ENCODE measurements at places on chromosomes 4 and X.

- ATAC-seq, result no peak
Observed at GRCh38 chr4:169999923-170000322, 26.3 kb downstream of the MFAP3L start.

DNA sequence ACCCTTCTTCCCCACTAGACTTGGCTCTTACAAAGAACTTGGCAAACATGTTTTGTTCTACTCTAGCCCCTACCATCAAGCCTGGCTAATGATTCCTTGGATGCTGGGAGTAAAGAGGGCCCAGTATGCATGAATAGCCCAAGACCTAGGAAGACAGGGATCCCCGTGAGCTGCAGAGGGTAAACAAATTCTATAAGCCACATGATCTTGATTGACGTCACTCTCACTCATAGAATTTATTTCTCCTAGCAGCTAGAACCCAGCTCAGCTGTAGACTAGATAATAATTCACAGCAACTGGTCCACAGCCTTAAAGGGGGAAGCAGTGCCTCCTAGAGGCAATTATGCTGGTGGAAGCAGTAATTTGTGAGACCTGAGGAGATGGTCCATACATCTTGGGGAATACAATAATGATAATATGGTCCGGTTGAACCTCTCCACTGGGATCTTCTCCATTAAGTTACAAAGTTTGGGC lies 16.1 kb upstream of the USO1 start:
- ATAC-seq, result no peak

DNA sequence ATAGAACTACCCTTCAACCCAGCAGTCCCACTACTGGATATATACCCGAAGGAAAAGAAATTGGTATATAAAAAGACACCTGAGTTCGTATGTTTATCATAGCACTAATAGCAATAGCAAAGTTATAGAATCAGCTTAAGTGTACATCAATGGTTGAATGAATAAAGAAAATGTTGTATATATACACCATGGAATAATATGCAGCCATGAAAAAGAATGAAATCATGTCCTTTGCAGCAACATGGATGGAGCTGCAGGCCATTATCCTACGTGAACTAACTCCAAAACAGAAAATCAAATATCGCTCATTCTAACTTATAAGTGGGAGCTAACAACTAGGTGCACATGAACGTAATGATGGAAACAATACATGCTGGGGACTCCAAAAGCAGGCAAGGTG lies 143.5 kb upstream of the GK2 start:
- ATAC-seq, result no peak

GRCh38 chr4:28225050-28225449 lies 1364.4 kb downstream of the STIM2 start:
- no peak for ATAC-seq

- no peak for ATAC-seq
Observed at GRCh38 chr4:158793021-158793420, 24.2 kb downstream of the FNIP2 start.

DNA sequence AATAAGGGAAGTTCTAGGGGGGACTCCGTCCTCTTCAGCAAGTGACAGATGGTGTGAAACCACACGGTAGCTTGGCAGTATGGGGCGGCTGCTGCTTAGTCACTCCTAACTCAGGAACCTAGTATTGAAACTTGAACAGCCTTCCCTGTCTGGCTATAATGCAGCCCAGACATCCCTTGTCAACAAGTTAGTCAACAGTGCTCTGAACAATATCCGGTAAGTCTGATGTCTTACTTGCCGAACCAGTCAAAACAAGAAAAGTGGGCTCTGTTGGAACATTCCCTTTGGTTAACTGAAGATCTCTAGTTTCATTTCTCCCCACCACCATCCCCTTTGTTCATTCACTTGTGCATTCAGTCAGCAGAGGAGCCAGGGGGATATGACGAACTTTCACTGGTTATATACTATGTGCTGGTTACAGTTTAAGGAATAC lies 18.7 kb upstream of the CXCL13 start:
- peak; percentile 96 for ATAC-seq

DNA sequence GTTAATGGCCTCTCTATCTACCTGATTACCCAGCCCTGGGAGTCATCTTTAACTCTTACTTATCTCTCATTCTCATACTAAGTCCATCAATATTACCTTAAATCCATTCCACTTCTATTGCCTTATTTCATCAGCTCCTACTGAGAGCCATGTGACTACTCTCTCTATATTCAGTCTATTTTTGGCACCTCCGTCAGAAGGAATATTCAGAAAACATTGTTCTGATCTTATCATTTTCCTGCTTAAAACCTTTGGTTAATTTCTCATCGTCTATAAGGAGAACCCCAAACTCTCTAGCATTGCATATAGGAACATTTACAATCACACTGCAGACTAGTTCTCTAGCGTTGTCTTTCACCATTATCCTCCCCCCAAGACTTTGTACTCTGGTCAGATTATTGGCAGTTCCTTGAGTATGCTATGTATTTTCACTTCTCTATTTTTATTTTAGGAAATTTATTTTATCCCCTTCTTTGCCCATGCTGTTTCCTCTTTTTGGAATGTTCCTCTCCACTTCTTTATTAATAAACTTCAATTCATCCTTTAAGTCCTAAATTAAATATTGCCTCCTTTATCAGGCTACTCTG lies 13.7 kb upstream of the AMMECR1 start:
- ATAC-seq, result no peak

DNA sequence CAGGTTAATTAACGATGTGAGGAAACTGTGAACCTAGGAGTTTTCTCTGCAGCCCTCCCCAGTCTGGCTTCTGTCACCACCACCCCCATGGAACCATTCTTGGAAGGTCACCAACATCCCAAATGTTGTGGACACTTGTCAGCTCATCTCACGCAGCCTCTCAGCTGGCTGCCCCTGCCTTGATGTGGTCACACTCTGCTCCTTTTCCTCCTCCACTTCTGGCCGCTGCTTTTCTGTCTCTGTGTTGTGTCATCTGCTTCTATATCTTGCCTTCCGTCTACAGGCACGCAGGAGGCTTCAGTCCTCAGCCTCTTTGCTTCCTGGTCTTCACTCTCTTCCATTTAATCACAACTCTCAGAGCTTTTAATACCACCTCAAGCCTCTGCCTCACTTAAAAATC lies 371.5 kb upstream of the SLIT2 start:
- ATAC-seq, result no peak

GRCh38 chr4:45062935-45063545 lies 336.7 kb upstream of the GNPDA2 start:
- no peak for ATAC-seq

DNA sequence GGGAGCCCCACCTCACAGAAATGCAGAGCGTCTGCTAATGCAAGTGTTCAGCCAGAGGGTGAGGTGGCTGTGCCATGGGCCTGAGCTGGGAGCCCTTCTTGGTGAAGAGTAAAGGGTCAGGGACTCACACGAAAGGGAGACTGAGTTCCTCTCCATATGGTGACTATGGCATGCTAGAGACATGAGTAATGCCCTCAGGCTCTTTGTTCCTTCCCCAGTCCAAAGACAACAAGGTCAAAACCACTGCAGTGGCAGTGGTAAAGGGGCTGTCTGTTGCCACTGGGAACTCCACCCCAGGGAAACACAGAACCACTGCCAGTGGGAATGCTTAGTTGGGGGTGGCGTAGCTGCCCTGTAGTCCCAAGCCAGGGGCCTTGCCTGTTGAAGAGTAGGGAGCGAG lies 22.4 kb downstream of the RAB40AL start:
- ATAC-seq, result no peak

DNA sequence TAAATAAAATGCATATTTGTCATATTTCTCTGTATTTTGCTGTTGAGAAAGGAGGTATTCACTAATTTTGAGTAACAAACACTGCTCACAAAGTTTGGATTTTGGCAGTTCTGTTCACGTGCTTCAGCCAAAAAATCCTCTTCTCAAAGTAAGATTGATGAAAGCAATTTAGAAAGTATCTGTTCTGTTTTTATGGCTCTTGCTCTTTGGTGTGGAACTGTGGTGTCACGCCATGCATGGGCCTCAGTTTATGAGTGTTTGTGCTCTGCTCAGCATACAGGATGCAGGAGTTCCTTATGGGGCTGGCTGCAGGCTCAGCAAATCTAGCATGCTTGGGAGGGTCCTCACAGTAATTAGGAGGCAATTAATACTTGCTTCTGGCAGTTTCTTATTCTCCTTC lies 3.3 kb downstream of the HTT start:
- ATAC-seq, result no peak

DNA sequence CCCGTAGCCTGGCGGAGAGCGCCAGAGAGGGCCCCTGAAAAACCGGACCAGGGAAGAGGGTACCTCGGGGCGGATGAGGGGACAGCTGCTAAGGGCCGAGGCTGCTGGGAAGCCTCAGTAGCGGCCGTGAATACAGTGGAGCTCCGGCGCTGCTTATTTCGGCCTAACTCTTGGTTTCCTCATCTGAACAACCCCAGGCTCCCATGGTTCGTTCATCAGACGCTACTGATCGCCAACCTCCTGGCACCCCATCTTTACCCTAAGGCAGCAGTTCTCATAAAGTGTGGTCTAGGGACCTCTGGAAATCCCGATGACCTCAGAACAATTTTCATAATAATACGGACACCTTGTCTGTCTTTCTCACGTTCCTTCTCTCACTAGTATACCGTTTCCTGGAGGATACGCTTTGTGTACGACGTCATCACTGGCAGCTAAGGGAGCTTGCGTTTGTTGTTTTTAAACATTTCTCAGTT lies 645 bp upstream of the RAB28 start:
- peak; percentile 26 for ATAC-seq

GRCh38 chrX:109855501-109855900 lies 122.4 kb upstream of the ACSL4 start:
- no peak for ATAC-seq

DNA sequence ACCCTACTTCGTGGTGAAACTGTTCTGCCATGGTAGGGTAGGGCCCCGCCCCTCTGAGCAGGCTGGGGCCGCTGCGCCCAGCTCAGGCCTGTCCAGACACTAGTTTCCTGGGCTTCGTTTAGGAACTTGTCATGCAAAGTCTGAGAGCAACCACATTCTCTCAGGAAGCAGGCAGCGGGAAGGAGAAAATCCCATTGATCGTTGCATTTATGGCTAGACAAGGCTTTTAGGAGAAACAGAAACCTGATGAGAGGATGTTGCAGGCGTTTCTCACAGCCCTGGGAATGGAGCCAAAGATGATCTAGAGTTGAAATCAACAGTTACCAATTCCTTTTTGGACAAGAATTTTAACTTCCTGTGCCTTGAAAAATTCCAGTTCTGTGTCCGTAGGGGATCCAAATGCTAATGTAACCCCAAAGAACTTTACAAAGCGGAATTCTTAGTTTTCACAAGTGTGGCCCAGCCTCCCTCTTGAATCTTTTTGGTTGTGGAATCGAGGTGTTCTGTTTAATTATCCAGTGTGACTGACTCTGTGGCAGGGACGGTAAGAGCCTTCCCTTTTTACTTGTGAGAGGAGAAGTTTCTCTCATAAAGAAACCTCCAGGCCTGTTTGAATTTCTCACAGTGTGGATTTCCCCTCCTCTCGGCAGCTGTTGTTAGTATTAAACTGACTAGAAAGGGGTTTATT lies 4.5 kb upstream of the CXCL9 start:
- peak; percentile 30 for ATAC-seq

All from activated CD4-positive, CD25-positive, alpha-beta regulatory T cell treated with anti-CD3 and anti-CD28 coated beads, Interleukin-2, amount 50 U/mL, for 24 hours (primary cell).